ENCODE measurements at places on chromosomes 6 and 20.

- peak; percentile 63 for DNase-seq
These were observed 85.7 kb upstream of the FOXC1 start for GRCh38 chr6:1524040-1524480.

GRCh38 chr6:121516331-121516730, 80.9 kb downstream of the GJA1 start:
- no peak for DNase-seq

DNA sequence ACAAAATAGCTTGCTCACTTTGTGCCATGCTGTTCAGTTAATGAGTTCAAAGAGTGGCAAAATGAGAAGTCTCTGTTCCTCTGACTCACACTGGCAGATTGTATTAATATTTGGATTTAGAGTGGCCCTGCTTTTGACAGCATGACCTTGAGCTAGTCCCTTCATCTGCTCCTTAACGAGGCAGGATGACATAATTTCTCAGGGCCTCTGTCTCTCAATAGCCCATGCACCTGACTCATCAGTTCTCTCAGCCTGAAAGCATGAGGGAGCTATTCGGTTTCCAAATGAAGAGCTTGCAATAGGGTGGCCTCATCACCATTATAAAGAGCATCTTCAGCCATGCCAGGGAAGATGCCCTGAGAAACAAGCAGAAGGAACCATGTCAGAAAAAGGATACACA, 38.2 kb downstream of the CAP2 start:
- DNase-seq: no peak

DNA sequence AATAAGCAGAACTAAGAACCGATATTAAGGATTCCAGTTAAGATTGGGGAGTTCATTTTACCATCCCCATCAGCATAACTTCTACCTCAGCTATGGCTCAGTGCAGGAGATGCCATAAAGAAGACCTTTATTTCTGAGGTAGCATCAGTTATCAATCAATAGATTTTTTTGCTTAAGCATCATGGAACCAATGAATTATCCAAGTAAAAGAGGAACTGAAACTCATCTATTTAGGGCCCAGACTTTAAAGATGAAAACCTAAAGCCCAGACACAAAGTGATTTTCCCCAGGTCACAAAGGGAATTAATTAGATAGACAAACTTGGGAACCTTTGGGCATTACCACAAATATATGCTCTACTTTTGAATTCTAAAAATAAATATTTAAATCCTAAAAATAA, 59.2 kb upstream of the TINAG start:
- DNase-seq: no peak

GRCh38 chr20:2814587-2815051, at the start of gene C20orf141:
Gene C20orf141 (plus strand): TSS chr20:2814987. CDS start chr20:2815185, 198 bp downstream.
- no peak for DNase-seq

GRCh38 chr20:49344975-49345374, 67.1 kb upstream of the ZNFX1 start:
- no peak for DNase-seq

- DNase-seq: no peak
These were observed 14.9 kb upstream of the HDDC2 start for GRCh38 chr6:125316621-125317020.

DNA sequence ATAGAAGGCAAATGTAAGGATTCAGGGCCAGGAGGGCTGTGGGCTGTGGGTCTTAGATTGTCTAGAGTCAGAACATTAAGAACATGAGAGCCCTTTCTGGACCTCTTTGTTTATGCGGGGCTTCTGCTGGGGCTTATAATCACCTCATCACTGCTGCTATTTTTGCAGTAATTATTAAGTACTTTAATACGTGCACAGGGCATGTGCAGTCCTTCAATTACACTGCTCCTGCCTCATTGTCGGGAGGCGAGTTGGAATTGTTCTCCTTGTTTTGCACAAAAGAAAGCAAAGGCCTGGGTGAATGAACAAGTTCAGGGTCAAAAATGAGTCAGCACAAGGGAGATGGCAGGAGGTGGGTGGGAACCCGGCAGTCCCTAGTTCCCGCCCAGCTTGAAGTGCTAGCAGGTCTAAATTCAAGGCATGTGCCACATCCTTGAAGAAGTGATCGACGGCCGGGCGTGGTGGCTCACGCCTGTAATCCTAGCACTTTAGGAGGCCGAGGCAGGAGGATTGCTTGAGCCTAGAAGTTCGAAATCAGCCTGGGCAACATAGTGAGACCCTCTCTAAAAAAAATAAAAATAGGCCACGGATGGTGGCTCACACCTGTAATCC, 34.4 kb upstream of the PTPN1 start:
- no peak for DNase-seq

DNA sequence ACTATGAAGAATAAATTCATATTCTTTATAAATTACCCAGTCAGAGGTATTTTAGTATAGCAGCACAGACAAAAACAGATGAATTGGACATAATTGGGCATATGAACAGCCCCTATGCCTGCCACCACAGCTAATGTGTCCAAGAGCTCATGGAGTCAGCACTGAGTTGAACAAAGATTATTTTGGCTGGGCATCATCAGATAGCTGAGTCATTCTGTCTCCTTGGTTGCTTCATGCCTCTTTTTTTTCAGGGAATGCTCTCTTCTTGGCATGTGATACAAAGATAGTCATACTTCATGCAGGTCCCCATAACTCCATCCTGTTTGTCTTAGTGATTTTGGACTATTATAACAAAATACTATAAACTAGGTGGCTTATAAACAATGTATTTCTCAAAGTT, 275.6 kb downstream of the TENT5A start:
- no peak for DNase-seq
